Pancreas (tissue), 10 donors: ENCODE measurements at places on chromosomes 7 and 10. TPM values are rescaled to one million over a fixed set of nuclear protein-coding genes. Genes with fewer than 3 reads are reported as not detected.

Gene KLF14
- 0.09 TPM for polyA plus RNA-seq

- no peaks in the 10 kb centered on the region for H3K36me3 ChIP-seq
- no peaks in the 10 kb centered on the region for H3K4me1 ChIP-seq
- H3K27me3 ChIP-seq = no peaks in the 10 kb centered on the region
- H3K27ac ChIP-seq = no peak overlapping the region
Observed at GRCh38 chr7:46424934-46425333, 503.9 kb upstream of the IGFBP3 start.

GRCh38 chr10:111338035-111338434 lies 261.2 kb downstream of the ADRA2A start:
- no peaks in the 10 kb centered on the region for H3K36me3 ChIP-seq
- H3K27me3 ChIP-seq = no peaks in the 10 kb centered on the region
- no peak for DNase-seq
- no peak overlapping the region for H3K27ac ChIP-seq

DNA sequence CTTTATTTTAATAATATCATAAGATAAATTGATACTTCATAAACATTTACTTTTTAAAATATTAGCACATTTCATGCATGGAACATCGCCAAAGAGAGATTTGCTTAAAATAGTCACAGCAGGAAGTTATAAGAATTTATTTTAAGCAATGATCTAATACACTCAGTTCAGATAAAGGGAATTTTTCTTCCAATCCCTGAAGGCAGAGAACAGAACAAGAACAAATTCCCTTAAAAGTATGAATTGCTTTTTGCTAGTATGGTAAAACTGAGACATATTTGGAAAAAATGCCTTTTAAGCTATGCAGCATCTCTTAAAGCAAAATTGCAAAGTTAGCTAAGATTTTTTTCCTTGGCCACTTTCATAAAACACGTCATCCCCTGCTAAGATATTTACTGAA lies 91.0 kb downstream of the SEMA3D start:
- no peak overlapping the region for H3K4me3 ChIP-seq
- H3K4me1 ChIP-seq = no peaks in the 10 kb centered on the region
- H3K36me3 ChIP-seq = no peaks in the 10 kb centered on the region
- no peak overlapping the region for H3K27ac ChIP-seq
- H3K27me3 ChIP-seq = no peaks in the 10 kb centered on the region
- DNase-seq = no peak

Gene RNF133
- not detected for polyA plus RNA-seq

GRCh38 chr10:45403151-45403550 lies 29.1 kb downstream of the ALOX5 start:
- no peak for DNase-seq
- H3K36me3 ChIP-seq = no peaks in the 10 kb centered on the region
- no peak overlapping the region for H3K27ac ChIP-seq
- no peaks in the 10 kb centered on the region for H3K27me3 ChIP-seq
- no peak overlapping the region for H3K4me3 ChIP-seq
- H3K4me1 ChIP-seq = no peaks in the 10 kb centered on the region

Gene TAS2R41
- not detected for polyA plus RNA-seq

- no peaks in the 10 kb centered on the region for H3K27me3 ChIP-seq
- no peak for DNase-seq
- H3K4me3 ChIP-seq = peak overlapping the region; percentile 55
- peaks cover 6% of the 10 kb centered on the region for H3K4me1 ChIP-seq
- H3K36me3 ChIP-seq = no peaks in the 10 kb centered on the region
Observed at GRCh38 chr7:123533929-123534382, 439 bp downstream of the IQUB start.

DNA sequence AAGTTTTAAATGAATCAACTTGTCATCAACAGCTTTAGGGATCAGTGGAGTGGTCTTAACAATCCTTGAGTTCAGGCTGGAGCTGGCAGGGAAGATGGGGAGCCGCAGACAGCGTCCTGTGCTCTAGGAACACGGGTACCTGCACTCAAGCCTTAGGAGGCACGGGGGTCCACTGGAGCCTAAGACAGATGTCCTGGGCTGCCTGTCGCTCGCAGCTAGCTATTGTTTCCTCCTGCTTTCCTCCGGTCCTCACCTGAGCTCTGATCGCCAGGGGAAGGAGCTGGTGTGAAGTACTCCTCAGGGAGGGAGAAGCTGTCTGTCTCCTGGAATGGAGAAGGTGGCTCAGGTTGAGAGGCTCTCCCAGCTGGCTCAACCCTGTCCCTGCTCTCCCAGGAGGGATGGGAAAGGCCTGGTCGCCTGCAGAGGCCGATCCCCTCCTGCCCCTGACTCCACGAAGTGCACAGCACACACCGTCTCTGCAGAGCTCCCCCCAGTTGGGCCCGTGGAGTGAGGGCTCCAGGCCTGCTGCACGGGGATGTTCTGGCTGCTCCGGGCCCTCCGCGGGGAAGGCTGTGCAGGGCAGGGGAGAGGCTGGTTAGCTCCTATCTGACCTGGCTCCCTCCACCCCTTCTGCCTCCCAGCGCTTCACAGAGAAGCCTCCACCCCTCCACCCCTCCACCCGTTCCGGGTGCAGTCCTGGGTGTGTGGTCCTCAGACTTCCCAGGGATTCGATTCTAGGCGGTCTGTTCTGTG lies 14.5 kb upstream of the PYROXD2 start:
- H3K27me3 ChIP-seq = no peaks in the 10 kb centered on the region
- no peak for DNase-seq
- no peak overlapping the region for H3K4me3 ChIP-seq
- H3K4me1 ChIP-seq = no peaks in the 10 kb centered on the region
- no peak overlapping the region for H3K27ac ChIP-seq
- peaks cover 10% of the 10 kb centered on the region for H3K36me3 ChIP-seq

DNA sequence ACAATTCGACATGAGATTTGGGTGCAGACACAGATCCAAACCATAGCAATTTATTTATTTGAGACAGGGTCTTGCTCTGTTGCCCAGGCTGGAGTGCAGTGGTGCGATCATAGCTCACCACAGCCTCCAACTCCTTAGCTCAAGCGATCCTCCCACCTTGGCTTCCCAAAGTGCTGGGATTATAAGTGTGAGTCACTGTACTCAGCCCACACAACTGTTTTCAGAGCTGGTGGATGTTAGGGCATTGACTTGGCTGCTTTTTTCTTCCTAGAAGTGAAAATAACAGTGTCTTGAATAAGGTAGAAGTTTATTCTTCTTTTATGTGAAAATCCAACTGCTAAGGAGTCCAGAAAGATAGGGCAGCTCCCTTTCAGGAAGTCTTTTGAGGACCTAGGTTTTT lies 132.1 kb downstream of the CCDC3 start:
- no peaks in the 10 kb centered on the region for H3K4me1 ChIP-seq
- H3K27ac ChIP-seq = no peak overlapping the region
- DNase-seq = no peak
- H3K36me3 ChIP-seq = no peaks in the 10 kb centered on the region
- no peaks in the 10 kb centered on the region for H3K27me3 ChIP-seq

Gene HTR5A
- not detected for polyA plus RNA-seq

DNA sequence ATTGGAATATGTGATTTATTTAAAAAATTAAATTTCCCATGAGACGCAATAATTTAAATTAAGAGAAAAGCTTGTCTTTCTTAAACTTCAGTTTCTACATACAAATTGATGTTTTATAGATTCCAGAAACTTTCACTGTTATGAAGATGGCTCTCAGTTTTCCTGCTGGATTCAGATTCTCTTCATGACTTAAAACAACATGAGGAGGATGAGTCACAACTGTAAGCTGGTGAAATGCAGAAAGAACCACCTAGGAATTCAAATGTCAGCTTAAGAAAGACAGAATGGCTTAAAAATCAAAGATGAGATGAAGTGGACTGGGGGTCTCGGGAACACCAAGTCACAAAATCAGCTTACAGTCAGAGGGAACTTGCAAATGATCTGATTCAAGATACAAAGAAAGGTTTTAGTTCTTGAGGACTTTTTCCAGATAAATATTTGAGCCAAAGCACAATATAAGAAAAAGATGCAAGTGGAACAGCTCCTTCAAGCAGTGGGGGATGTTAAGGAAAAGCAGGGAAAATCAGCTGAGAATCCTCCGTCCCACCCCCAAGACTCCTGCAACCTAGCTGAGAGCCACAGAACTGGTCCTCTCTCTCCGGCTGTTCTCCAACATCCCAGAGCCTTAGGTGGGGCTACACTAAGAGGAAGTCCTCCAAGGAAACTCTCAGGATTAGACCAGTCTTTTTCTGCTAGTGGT lies 279.8 kb downstream of the KCNMA1 start:
- H3K36me3 ChIP-seq = no peaks in the 10 kb centered on the region
- no peaks in the 10 kb centered on the region for H3K27me3 ChIP-seq
- no peak overlapping the region for H3K27ac ChIP-seq
- DNase-seq = no peak
- H3K4me1 ChIP-seq = no peaks in the 10 kb centered on the region
- no peak overlapping the region for H3K4me3 ChIP-seq

GRCh38 chr7:38481401-38481800 lies 149.8 kb downstream of the AMPH start:
- no peak for DNase-seq
- H3K27ac ChIP-seq = no peak overlapping the region
- H3K4me1 ChIP-seq = no peaks in the 10 kb centered on the region
- H3K27me3 ChIP-seq = no peaks in the 10 kb centered on the region

DNA sequence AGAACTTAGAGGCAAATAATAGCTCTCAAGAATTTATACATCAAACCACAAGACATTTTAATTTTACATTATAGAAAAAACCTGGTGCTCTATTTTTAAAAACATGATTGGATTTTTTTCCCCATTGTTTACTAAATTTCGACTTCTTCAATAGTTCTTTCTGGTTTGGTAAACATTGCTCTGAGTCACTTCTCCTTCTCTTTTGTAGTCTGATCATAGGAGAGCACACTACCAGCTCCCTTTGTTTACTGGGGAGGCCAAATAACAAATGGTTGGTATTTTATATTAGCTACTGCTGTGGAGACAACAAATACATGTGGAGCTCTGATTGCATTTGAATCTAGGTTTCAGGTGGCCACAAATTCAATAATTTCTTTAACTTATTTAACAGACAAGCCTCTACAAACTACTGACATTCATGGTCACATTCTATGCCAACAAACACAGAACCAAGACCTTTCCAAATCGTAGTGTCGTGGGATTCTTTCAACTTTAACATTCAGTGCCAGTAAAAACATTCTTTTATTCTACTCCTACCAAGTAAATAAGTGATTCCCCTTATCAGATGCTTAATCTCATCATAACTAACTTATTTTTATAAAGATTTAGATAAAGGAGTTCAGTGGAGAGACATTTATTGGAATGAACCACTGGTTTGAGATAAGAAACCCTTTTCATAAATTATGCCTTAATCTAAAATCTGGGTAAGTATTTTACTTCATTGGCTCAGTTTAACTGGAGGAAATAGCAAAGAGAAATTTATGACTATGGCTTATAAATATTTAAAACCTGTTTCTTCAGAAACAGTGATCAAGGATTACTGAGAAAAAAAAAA lies 17.7 kb upstream of the FXYD4 start:
- no peak for DNase-seq
- no peaks in the 10 kb centered on the region for H3K27me3 ChIP-seq
- H3K4me1 ChIP-seq = no peaks in the 10 kb centered on the region
- no peaks in the 10 kb centered on the region for H3K36me3 ChIP-seq

Gene C1QL3
- 0.05 TPM for polyA plus RNA-seq

Gene FXYD4
- not detected for polyA plus RNA-seq

Gene FBXO24
- polyA plus RNA-seq = 2.0 TPM

DNA sequence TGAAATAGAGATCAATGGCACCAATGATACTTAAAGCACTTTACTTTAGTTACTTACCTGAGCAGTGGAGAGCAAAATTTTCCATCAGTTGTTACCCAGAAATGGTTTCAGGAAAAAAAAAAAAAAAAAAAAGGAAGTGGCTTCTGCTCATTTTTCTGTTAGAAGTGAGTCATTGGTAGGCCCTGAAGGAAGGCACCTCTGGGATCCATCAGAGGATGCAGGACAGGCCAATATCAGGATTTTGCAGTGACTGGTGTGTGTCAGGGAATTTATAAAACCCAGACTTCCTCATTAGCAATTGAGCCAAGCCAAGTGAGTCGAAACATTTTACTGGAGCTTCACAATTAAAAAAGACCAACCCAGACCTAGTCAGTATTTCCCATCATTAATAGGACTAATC lies 2.3 kb upstream of the SMIM30 start:
- no peaks in the 10 kb centered on the region for H3K36me3 ChIP-seq
- H3K4me3 ChIP-seq = no peak overlapping the region
- no peak overlapping the region for H3K27ac ChIP-seq
- peaks cover 6% of the 10 kb centered on the region for H3K4me1 ChIP-seq
- H3K27me3 ChIP-seq = no peaks in the 10 kb centered on the region

DNA sequence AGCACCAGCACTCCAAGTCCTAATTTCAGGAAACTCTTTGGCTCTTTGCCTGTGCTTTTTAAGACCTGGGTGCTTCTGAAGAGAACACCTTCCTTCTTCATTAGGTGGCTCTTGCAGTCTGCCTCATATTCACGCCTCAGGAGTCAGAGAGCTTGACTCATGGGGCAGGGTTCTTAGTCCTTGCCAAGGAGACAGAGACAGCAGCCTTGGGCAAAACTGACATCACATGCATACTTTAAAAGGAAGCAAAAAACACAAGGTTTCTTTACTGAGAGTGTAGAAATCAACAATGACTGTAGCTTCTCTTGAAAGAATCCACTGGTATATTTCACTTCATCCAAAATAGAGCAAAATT lies 780.6 kb downstream of the INHBA start:
- H3K27me3 ChIP-seq = no peaks in the 10 kb centered on the region
- DNase-seq = no peak
- H3K36me3 ChIP-seq = no peaks in the 10 kb centered on the region
- no peak overlapping the region for H3K27ac ChIP-seq
- no peaks in the 10 kb centered on the region for H3K4me1 ChIP-seq
- no peak overlapping the region for H3K4me3 ChIP-seq

- no peaks in the 10 kb centered on the region for H3K4me1 ChIP-seq
- no peak overlapping the region for H3K4me3 ChIP-seq
- H3K27ac ChIP-seq = no peak overlapping the region
Observed at GRCh38 chr10:1546431-1547110, 190.8 kb downstream of the ADARB2 start.

Gene VSTM4
- polyA plus RNA-seq = 0.54 TPM

GRCh38 chr10:6379015-6379776 lies 176.5 kb downstream of the PFKFB3 start:
- H3K36me3 ChIP-seq = no peaks in the 10 kb centered on the region
- no peaks in the 10 kb centered on the region for H3K4me1 ChIP-seq
- DNase-seq = no peak
- no peak overlapping the region for H3K27ac ChIP-seq

- H3K27me3 ChIP-seq = no peaks in the 10 kb centered on the region
- H3K4me1 ChIP-seq = no peaks in the 10 kb centered on the region
- H3K36me3 ChIP-seq = no peaks in the 10 kb centered on the region
- H3K4me3 ChIP-seq = no peak overlapping the region
- H3K27ac ChIP-seq = no peak overlapping the region
Observed at GRCh38 chr10:131230166-131230565, 81.4 kb downstream of the TCERG1L start.

DNA sequence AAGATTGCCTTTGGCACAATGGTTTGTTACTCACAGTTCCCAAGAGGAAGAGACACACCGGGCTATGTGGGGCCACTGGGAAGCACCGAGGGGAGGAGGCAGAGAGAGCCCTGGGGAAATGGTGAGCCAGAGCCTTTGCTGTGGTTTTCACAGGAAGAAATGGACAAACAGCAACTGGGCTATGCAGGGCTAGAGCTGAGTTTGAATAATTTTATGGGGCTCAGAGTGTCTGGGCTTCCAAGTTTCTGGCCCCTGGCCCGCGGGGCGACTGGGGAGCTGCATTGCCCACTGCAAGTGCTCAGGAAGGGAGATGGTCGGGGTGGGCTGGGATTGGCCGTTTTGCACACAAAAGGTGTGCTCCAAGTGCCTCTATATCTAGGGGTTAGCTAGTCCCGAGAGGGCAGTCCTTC lies 92.6 kb downstream of the CHST15 start:
- H3K4me1 ChIP-seq = no peaks in the 10 kb centered on the region
- no peak overlapping the region for H3K27ac ChIP-seq
- H3K27me3 ChIP-seq = no peaks in the 10 kb centered on the region

Gene TMEM229A
- polyA plus RNA-seq = not detected
